Naive B cell (primary cell): ENCODE measurements at places on chromosomes 11 and 22.

DNA sequence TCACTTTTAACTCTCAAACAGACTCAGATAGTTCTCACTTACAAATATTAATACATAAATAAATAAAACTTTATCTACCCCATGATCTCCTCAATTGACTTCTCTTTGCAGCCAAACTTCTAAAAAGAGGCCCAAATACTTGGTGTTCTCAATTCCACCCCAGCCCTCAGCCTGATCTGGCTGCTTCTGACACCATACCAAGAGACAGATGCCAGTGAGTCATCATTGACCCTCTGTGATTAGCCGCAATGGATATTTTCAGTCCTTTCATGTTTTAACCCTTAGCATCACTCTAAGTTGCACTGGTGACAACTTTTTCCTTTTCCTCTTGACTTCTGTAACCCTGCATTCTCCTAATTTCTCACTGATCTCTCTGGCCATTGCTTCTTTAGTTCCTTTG, 184.1 kb upstream of the ARHGAP20 start:
- DNase-seq, result no peak

DNA sequence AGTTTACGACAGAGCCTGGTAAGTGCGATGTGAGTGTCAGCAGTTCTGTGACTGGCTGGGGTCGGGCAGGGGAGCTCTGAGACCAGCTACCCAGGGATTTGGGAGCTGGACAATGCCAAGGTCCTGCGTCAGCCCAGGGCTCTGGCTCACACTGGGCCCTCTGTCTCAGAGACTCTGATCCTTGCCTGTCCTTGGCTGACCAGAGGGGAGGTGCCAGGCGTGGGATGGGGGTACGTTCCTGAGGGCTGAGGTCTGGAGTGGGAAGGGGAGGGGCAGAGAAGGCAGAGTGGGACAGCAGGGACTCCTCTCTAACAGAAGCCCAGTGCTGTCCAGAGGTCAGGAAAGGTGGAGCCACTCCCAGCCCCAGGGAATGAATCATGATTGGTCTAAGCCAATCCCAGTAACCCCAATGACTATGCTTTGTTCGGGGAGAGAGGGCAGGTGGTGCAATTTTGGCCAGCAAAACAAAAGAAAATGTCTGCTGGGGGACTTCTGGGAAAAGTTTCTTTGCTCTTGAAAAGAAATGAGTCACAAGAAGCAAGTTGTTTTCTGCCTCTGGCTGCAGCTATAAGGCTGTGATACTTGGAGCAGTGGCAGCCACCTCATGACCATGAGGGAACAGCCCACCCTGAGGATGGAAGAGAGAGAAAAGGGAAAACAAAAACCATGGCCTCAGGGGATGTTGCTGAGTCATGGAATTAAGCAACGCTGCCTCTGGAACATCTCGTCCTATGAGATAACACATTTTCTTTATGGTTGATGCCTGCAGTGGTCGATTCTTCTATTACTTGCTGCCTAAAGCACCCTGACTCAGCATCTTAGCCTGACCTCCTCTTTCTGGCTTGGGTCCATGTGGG, 108.3 kb downstream of the CHST1 start:
- DNase-seq, result no peak

DNA sequence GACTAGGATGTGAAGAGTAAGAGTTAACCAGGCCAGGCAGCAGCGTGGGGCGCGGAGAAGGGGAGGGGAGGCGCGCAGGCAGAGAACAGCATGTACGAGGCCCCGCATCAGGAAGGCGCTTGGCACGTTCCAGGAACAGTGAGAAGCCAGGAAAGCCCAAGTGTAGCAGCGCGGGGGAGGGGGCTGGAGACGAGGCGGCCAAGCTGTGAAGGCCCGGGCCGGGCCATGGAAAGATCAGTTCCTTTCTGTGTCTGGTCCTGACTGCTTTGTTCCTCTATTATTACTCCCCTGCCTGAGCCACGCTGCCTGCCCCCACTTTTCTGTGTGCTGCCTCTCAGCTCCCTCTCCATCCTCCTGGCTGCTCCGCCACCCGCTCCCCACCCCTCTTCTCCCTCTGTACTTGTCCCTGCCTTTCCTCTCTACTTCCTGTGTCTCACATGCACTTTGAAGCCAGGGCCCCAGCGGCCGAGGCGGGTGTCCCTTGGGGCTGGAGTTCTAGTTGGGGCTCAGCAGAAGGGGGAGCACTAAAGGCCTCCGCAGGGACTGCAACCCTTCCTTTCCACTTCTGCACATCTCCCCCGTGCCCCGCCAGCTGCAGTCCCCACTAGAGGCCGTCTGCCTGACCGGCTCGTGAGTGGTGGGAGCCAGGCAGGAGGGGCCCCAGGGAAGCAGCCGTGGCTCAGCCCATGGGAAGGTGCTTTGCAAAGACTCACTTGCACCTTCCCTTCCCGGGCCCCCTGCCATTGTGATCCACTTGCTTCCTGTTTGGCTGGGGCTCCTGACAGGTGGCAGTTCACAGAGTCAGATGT, 63.7 kb downstream of the PRDM11 start:
- no peak for DNase-seq

GRCh38 chr11:120068114-120068573, 69.8 kb downstream of the TRIM29 start:
- DNase-seq, result no peak

- DNase-seq, result no peak
Observed at GRCh38 chr22:48045369-48045768, 1282.9 kb downstream of the TBC1D22A start.

GRCh38 chr22:34255042-34255441, 334.8 kb upstream of the LARGE1 start:
- DNase-seq, result no peak

DNA sequence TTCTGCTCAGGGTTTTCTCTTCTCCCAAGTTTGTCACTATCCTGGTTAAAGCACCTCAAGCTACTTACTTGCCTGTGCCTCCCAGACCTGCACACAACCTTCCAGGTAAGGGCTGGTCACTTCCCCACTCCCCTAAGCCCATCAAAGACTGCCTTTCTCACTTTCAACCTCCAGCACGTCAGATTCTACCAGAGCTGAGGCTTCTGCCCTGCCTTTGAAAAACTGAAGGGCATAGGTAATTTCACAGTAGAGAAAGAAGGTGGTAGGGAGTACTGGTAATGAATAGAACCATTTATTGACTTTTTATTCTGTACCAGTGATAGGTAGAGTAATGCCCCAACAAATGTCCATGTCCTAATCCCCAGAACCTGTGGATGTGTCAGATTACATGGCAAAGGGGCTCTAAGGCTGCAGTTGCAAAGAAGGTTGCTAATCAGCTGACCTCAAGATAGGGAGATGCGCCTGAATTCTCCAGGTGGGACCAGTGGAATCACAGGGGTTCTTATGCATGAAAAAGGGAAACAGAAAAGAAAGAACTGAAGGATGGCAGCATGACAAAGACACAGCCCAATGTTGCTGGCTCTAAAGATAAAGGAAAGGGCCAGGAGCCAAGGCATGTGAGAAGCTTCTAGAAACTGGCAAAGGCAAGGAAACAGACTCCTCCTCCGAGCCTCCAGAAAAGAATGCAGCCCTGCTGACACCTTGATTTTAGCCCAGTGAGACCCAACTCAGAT, 89.0 kb downstream of the SLC1A2 start:
- DNase-seq, result no peak

DNA sequence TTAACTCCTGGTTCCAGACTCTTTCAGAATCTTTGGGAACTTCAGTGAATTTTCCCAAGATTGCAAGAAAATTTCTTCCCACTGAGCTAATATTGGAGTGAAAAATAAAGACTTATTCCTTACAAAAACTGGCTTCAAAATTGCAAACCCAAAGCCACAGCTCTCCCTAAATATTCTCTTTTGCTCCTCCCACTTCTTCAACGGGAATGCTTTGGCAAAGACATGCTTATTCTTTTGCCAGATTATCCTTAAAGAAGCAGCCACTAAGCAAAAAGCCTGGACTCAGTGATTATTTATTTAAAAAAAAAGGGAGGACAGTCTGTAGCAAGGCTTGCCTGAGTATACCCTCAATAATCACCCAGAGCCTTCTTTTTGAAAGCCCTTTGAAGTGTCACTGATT, 902.4 kb upstream of the CCDC90B start:
- no peak for DNase-seq

DNA sequence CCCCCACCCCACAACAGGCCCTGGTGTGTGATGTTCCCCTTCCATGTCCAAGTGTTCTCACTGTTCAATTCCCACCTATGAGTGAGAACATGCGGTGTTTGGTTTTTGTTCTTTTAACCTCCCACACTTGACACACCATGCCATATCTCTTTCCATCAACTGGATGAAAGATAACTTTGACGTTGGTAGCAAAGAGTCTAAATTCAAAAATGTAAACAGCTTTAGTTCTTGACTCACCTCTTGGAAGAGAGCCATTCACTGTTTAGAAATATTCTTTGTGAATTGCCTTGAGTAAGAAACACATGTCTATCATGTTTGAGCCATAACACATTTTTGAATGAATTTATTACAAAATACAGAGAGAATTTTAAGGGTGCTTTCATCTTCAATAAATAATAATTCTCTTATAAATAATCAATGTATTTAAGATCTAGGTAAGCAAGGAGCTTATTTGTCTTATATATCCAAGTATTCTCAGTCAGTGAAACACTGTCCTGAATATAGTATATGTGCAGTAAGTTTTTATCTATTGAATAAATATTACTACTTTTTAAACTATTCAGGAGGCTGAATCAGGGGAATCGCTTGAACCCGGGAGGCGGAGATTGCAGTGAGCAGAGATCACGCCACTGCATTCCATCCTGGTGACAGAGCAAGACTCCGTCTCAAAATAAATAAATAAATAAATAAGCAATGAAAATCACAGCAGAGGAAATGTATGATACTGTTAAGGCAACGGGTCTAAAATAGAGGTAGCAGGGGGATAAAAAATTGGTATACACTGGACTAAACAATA, 6.7 kb downstream of the CARD18 start:
- no peak for DNase-seq

DNA sequence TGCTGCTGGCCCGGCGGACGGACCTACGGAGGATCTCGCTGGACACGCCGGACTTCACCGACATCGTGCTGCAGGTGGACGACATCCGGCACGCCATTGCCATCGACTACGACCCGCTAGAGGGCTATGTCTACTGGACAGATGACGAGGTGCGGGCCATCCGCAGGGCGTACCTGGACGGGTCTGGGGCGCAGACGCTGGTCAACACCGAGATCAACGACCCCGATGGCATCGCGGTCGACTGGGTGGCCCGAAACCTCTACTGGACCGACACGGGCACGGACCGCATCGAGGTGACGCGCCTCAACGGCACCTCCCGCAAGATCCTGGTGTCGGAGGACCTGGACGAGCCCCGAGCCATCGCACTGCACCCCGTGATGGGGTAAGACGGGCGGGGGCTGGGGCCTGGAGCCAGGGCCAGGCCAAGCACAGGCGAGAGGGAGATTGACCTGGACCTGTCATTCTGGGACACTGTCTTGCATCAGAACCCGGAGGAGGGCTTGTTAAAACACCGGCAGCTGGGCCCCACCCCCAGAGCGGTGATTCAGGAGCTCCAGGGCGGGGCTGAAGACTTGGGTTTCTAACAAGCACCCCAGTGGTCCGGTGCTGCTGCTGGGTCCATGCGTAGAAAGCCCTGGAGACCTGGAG, 74.1 kb downstream of the LRP5 start:
- no peak for DNase-seq

- DNase-seq, result no peak
Observed at GRCh38 chr11:6733326-6734275, 38.2 kb downstream of the OR2AG2 start.
